WERI-Rb-1 (cell line): ENCODE measurements at places on chromosomes 7 and 10.
A peak's percentile ranks its signal among the peaks of the same experiment; 100 is the strongest.

DNA sequence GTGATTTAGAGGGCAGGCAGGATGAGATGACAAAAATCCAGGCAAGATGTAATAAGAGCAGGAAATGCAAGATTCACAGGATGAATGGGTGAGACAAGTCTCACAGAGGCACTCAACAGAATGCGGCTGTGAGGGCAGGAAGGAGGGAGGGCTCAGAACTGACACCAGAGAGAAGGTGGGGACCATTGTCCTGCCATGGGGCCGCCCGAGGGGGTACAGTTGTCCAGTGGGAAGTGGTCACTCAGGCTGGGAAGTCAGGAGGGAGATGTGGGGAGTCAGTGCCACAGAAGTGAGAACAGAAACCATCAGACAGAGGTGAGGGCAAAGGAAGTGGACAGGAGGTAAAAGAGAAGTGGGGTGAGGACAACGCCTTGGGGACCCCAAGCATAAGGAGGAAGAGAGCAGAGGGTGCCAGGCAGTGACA, 8.9 kb downstream of the HIP1 start:
- DNase-seq: no peak

DNA sequence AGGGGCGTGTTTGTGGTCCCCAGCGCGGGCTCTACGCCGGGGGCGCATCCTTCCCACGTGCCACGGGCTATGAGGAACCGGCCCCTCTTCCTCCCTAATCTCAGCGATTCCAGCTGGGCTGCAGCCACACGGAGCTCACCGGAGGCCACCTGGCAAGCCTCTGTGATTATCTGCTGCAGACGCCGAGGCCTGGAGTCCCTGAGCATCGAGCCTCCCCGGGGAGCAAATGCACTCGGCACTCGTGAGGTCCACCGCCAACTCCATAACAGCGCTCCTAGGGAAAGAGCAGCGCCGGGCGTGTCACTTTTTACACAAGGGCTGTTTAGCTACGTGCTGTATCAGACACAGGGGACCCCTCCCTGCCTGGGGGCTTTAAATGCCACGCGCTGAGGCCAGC, 101.2 kb downstream of the DYNC2I1 start:
- peak; percentile 79 for DNase-seq

GRCh38 chr7:107937531-107937930, 46.5 kb downstream of the DLD start:
- DNase-seq: no peak

- DNase-seq: peak; percentile 56
These were observed 163.6 kb downstream of the PIP4K2A start for GRCh38 chr10:22550732-22551131.

DNA sequence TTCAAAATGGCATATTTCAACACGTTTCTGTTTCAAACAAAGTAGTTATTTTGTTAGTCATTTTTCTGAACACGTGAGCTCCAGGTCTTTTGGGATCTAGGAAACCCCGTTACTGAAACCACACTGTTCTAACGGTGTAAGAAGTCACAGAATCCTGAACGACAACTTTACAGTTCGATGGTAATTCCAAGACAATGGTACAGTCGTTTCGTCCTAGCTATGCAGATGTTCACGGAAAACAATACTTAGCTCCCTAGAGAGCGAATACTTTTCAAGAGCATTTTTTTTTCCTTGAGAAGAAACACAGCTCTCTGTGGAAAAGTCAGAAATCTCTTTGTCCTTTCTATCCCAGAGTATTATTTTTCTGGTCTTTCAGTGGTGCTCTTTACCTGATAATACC, 254.1 kb downstream of the ADARB2 start:
- DNase-seq: no peak

- no peak for DNase-seq
These were observed 94.2 kb downstream of the ST7 start for GRCh38 chr7:117047496-117047895.

DNA sequence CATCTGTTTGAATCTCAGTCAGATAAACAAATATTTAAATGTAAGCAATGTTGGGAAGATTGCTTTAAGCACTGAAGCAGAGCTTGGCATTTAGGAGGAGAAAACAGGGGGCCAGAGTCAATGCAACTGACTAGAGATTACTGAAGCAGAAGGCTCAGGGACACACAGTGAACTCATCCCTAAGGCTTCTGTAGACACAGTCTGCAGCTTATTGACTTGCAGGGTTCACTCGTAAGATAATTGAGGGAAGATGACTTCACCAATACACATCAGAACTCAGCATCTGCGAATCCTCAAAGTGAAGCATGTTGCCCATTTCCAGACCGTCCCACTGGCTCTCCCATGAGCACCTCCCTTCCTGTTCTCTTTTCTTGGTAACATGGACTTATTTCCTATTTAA, 363.4 kb upstream of the PFKP start:
- DNase-seq: no peak

DNA sequence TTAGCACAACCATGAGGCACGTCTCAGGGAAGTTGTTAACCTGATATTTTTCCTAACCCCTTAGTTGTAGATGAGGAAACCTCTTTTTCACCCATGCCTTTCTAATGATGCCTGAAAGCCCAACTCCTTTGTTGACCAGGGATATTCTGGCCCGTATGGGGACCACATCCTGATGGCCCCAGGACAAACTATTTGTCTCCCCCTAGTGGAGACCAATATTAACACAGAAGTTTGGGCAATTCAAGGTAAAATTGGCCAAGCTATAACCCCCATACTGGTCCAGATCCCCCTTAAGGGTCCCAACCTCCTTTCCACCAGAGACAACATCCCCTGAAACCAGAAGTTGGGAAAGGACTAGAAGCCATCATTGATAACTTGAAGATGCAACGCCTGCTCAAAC, 893.3 kb downstream of the SORCS1 start:
- no peak for DNase-seq

DNA sequence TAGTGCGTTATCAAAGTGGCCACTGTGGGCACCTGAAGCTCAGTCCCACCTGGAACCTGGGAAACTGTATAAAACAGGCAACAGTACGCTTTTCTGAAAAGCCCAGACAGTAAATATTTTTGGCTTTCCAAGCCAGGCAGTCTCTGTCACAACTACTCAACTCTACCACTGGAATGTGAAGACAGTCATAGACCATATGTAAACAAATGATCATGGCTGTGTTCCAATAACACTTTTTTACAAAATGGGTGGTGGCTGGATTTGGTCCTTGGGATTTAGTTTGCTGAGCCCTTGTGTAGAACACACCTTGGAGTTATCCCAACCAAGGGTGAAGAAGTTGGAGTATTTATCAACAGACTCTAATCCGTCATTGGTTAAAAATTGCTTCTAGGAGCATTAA, 259.9 kb downstream of the SKIDA1 start:
- no peak for DNase-seq

DNA sequence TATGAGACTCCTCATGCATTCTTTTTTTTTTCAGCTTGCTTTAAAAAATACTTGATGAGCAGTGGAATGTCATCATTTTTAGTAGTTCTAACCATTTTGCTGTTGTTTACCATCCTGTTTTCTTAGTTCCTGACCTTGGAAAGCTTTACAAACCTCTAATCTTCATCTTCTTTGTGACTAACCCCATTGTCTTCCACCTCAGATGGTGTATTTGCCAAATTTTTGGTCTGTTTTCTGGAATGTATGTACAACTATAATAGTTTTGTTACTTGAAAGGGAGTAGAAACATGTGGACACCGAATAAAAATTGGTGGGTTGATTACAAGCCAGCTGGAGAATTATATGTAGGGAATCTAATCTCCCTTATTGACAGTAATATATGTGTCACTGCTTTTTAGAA, 172.7 kb downstream of the SND1 start:
- no peak for DNase-seq

DNA sequence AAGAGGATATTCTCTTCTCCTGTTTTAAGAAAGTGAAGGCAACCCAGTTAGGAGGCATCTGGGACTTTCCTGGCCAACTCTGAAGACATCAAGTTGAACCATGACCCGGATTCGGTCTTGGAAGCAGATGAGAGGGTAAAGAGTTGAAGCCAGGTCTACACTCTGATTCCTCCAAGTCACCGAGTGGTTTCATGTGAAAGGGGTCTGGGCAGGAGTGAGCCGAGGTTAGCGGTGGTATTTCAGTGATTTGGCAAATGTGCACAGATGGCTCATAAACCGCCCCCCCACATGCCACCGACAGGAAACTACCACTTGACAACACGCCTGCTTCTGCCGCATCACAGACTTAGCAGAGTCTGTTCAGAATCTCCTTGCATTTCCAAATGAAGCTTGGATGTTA, 11.4 kb upstream of the REPIN1 start:
- DNase-seq: peak; percentile 82

- no peak for DNase-seq
These were observed 986.6 kb downstream of the CNTNAP2 start for GRCh38 chr7:147103224-147103623.

- DNase-seq: no peak
These were observed 14.0 kb downstream of the SLC16A12 start for GRCh38 chr10:89521368-89521767.

- DNase-seq: no peak
These were observed 43.1 kb downstream of the DENND2A start for GRCh38 chr7:140597428-140597949.

- DNase-seq: no peak
These were observed 94.6 kb upstream of the BTBD16 start for GRCh38 chr10:122176232-122177213.

DNA sequence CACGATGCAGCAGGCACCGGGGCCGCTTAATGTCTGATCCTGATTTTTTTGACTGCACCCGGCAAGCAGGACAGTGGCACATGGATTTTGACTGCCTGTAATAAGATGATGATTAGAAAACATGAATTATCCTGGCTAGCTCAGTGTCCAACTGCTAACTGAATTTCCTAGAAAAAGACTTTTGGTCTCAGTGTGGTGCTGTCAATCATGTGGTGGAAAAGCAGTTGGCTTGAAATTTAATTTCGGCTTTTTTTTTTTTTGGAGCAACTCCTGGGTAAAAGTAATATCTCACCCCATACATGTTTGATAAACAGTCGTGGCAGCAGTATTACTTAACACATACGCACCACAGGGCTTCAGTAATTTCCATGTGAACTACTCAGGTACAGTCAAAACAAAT, 227.7 kb downstream of the FANK1 start:
- DNase-seq: no peak

DNA sequence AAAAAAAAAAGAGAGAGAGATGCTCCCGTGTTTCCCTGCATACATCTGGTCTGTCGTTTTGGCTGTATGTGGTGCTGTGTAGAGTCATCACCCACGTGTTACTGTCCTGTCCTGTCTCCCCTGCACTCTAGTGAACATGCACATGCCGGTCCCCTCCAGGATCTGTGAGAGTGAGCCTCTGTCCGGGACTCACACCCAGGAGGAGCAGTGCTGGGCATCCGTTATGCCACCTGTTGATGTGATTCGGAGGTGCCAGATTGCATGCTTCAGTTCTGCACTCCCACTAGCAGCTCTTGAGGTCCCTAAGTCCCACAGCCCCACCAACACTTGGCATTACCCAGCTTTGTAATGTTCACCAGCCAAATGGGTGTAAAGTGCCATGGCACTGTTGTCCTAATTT, 16.4 kb downstream of the GHRHR start:
- DNase-seq: no peak

GRCh38 chr7:8564281-8564680, 130.9 kb downstream of the NXPH1 start:
- DNase-seq: no peak

DNA sequence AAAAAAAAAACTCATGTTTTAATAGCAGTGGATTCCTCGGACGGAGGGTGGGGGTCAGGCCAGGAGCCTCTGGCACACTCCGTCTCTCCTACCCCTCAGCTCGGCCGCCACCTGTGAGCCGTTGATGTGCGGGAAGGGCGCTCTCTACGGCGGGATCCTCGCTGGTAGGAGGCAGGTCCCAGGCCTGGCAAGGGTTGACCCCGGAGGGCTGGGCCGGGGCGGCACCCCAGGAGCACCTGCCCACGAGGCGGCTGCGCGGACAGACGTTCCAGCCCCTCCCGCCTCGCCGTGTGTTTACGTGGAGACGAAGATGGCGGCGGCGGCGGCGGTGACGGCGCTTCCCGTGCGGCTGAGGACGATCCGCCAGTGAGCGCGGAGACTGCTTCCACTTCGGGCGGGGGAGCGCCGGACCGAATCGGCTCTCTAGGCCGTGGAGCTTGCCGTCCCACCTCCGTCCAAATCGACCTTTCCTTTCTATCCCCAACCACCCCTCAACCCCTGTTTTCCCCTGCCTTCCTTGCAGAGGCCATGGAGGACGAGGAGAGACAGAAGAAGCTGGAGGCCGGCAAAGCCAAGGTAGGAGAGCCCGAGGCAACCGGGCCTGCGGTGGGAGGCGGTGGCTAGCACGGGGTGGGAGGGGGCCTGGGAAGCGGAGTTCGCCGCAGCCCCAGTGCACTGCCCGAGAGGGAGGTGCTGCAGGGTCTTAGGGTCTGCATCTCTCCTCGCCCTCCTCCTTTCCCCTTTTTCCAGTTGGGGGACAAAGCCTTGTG, at the start of gene AKAP9:
Gene AKAP9, plus strand, starts transcription at position 291 of the 770 bp plus-strand sequence. Its CDS starts 238 bp downstream, at position 529.
- peak; percentile 95 for DNase-seq

- no peak for DNase-seq
These were observed 56.6 kb downstream of the TWIST1 start for GRCh38 chr7:19060761-19061259.

GRCh38 chr10:124005091-124005490, 88.3 kb downstream of the CHST15 start:
- peak; percentile 56 for DNase-seq
